D721Med (cell line): ENCODE measurements at places on chromosomes 2 and 18.
A peak's percentile ranks its signal among the peaks of the same experiment; 100 is the strongest.

GRCh38 chr2:150391779-150392178 is 95.7 kb downstream of the RND3 start:
- DNase-seq: no peak

- no peak for DNase-seq
Observed at GRCh38 chr2:53635694-53636093, 131.9 kb upstream of the CHAC2 start.

GRCh38 chr2:219684721-219685689 is 57.6 kb downstream of the SLC4A3 start:
- DNase-seq: no peak

GRCh38 chr2:207516206-207516605 is 13.6 kb upstream of the CREB1 start:
- no peak for DNase-seq

GRCh38 chr2:47344890-47345589 is 57.9 kb upstream of the MSH2 start:
- DNase-seq: peak; percentile 68

DNA sequence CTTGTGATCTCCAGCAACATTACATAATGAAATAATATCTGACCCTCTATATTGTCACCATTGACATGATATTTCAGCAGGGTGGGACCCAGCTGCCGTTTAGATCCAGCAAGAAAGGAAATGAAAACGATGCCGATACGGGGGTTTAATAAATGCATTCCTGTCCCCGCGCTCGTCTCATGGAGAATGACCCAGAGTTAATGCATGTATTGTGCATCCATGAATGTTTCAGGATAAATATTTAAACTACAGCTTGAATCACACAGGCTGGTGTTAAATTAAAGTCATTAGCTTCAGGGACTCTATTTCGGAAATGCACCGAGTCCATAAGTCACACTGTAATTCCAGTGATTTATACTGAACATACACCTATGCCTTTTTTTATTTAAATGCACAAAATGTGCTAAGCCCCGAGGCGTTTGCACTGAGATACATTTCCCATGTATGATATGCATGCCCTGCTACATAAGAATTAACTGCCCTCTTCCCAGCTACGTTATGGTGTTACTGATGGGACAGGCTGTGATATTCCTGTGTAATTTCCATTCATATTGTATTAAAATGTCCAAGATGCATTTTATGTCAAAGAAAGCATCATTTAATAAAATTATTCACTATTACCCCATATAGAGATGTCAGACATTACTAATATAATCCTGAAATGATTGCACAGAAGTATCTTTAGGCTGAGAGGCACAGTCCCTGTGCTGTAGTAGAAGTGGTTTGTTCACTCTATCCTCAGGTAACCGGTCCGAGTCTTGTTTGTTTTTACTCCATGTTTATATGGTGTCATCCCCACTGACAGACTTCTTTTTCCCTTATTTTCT is 109.3 kb upstream of the ZNF516 start:
- no peak for DNase-seq

- DNase-seq: no peak
Observed at GRCh38 chr2:173719471-173719870, 245.7 kb downstream of the SP3 start.

DNA sequence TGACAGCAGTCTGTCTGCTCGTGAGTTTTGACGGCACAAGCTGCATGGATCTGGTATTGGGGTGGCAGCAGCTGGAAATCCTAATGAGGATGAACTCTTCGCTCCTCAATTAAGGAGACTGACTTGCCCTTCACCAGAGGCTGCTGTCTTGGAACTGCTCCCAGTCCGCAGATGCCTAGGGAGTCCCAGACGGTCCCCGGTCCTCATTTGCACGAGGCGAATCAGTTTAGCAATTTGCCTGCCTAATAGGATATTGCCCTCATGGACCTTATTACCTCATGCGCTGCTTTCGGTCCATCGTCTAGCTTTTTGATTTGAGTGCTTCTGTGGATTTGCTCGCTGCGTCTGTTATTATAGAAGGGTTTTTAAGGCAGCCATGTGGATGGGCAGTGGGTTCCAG is 40.6 kb downstream of the ASAP2 start:
- DNase-seq: no peak

DNA sequence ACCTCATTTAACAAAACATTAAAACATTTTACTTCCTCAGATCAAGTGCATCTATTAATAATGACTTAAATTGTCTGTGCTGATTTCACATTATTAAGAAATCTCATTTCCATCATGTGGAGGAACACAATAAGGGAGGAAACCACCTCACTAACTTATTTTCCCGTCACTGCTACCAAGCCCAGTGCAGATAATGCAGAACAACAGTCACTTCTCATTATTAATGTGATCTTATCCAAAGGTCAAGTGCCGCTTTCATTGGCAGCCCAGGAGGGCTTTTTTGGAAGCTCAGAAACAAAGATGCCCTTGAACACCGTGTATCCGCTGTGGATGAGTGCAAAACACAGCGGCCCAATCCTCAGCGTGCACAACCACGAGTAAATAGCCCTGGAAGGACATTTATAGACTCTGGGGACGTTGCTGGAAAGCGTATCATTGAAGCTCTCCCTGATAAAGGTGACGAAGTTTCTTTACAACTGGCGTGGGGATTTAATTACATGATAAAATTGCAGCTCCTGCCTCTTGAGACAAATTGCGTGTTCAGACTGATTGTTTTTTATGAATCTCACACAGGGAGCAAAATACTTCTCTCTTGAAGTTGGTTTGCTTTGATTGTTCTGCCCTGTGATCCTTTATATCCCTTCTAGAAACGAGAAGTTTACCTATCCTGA is 13.2 kb downstream of the ASB18 start:
- no peak for DNase-seq

DNA sequence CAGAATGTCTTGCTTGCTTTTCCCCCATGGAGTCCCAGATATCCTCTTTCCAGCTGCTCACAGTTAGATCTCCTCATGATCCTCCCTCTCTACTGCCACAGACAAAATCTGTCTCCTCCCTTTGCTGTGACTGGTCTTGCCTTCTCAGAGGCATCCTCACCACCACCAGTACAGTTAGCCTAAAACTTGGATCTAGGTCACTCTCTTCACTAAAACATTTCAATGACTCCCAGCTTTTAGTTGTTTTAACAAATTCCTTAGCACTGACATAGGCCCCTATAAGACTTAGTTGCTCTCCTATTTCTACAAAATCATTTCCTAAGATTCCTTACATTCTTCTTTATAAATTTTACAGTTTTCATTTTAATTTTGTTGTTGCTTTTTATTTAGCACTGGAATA is 734.2 kb upstream of the CHAC2 start:
- no peak for DNase-seq

GRCh38 chr2:24842081-24843050 is 49.1 kb downstream of the CENPO start:
- no peak for DNase-seq

- DNase-seq: no peak
Observed at GRCh38 chr2:206062724-206063123, 23.2 kb downstream of the INO80D start.

DNA sequence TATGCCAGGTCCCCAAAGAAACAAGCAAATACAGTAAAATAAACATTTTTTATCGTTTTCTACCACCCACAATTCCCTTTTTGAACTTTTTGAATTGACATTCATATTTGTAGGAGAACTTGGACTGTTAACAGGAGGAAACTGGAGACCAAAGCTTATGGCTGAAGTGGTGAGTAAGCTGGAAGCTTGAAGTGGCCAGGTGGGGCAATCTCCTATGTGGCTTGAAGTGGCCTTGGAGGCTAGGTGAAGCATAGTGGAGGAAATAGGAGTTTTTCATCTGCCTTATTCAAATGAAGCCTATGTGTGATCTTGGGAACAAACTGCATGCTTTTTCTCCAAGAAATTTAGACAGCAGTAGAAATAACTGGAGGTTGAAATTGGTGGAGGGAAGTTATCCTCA is 962.9 kb upstream of the FANCL start:
- no peak for DNase-seq

DNA sequence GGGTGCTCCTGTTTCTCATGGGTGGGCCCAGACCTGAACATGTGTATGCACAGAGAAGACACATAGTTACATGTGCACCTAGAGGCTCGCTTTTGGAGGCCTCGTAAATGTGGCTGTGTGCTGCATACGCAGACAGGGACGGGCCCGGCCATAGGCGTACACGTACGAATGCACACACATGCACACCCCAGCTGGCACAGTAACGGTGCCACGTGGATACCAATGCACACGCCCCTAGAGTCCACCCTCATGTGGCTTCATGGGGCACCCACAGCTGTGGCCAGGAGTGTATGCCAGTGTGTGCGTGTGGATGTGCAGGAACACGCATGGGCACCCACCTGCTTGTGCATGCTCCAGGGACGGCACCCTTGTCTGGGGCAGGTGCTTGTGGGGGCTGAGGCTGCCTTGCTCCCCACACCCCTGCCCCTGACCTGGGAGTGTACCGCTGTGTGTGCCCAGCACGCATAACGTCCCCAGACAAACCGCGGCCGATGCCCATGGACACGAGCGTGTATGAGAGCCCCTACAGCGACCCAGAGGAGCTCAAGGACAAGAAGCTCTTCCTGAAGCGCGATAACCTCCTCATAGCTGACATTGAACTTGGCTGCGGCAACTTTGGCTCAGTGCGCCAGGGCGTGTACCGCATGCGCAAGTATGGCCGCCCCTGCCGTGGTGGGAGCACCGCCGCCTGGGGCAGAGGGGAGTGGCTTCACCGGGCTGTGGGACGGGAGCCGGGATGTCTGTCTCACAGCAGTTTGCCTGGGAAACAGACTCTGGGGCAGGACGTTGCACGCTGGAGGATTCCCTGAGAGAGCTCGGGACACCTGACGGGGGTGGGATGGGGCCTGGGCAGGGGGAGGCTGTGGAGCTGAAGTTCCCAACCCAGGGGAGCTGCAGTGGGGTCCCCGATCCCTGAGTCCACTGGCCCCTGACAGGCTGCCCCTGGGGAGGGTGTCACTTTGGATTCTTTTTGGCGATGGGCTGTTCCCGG is 21.0 kb downstream of the ZAP70 start:
- no peak for DNase-seq

- no peak for DNase-seq
Observed at GRCh38 chr2:16869711-16870110, 204.1 kb upstream of the CYRIA start.

DNA sequence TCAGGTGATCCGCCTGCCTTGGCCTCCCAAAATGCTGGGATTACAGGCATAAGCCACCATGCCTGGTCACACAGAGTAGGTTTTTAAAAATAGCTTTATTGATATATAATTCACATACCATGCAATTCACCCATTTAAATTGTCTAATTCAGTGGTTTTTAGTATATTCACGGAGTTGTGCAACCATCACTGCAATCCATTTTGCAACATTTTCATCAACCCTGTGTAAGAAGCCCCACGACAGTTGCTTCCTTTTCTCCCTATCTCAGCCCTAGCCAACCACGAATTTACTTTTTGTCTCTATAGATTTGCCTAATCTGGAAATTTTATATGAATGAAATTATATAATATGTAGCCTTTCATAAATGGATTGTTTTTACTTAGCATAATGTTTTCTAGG is 266.4 kb downstream of the NAPG start:
- no peak for DNase-seq

DNA sequence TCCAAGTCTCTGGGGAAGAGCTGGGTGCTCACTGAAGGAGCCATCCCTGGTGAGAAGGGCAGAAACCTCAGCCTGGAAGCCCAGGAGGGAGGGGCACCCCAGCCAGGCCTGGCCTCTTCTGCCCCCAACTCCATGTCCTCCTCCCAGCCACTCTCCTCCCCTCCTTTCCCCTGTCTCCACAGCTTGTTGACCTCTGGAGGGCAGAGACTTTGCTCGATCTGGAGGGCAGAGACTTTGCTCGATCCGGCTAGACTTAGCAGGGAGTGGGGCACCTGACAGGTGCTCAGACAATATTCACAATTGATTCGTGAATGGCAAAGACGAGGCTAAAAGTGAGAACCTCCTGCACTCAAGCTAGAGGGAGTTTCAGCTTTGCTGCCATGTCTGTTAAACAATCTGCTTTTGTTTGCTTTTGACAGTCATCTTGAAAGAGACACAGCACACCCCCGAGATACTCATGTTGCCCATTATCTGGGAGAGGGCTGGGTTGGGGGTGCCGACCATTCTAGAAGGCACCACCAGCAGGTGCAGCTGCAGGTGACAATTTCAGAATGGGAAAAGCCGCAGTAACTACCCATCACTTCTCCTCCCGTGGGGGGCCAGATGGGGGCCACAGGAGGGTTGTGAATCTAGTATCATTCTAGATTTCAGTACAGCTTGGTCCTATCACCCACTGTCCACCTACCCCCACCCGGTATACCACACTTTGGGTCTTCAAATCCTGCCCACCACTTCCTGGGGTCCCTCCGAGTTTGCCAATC is 54.8 kb downstream of the DNMT3A start:
- no peak for DNase-seq

DNA sequence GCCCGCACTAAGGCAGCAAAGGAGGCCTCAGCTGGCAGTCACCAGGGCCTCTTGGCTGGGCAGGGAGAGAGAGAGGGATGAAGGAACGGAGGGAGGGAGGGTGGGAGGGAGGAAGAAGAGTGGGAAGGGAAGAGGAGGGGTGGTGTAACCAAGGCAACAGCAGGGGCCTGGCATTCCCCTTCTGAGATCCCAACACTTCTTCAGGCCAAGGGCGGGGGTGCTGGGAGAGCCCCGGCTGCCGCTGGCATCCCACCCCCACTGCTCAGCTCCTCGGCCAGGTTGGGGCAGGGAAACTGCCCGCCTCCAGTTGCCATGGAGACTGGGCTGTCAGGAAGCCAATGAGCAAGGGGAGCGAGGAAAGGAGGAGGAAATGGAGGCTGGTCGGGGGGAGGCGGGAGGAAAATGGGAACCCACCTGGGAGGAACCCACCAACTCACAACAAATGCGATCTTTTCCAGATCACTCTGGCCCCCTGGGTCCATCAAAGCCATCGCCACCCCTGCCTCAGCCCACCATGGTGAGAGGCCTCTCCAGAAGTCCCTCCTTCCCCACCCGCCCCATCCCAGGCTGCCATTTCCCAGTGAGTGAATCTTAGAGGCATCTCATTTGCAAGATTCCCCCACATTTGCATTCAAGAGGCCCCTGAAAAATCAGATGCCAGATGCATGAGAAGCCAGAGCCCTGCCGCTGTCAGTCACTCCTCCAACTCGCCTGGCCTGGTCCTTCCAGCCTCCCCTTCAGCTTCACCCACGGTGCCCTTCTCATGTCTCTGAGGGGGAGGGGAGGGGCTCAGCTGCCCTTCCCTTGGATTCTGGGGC is 12.4 kb downstream of the SH2D6 start:
- no peak for DNase-seq

DNA sequence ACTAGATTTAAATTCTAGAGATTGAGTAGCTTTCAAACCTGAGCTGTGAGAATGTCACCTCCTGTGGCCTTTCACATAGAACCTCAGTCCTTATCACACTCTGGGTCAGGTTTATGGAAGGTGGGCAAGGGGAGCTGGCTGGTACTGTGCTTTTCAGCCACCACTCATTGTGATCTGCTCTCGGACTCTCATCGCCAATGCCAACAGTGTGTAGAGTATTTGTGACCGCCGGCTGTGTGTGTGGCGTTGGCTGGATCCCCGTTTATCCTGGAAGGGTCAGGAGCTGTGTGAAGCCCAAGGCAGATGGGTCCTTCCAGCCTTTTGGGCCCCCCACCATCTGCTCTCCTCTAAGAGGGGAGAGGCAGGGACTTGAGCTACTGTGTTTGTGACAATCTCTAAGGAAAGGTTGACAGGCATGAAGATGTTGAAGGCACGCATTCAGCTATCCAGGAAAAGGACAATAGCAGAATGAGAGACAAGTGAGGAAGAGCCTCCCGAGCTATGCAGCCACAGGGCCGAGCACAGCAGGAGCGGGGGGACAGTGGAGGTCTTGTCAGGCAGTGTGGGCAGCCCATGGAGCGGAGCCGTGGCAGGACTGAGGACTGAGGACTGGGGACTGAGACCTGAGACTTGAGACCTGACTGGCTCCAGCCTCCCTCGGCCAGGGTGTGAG is 107.1 kb upstream of the TPO start:
- no peak for DNase-seq

GRCh38 chr2:144162652-144163051 is 357.3 kb downstream of the ZEB2 start:
- DNase-seq: no peak
